ENCODE measurements at places on chromosomes 12 and 14. TPM values are rescaled to one million over a fixed set of nuclear protein-coding genes. Genes with fewer than 3 reads are reported as not detected.

DNA sequence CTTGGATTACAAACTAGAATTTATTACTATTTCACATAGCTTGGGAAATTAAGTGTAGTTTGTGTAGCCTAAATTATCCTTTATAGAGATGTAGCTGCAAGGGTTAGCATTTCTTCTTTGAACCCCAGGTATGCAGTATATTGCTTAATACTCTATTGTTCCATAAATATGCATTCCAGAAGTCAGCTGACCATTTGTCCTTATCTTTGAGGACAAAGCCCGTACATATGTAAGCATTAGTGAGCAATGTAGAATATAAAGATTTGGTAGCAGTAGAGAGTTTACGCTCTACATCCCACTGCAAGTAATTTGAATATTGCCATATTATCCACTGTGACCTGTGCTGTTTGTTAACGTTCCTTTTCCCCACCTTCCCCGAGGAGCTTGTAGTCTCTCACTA is 26.9 kb downstream of the PPM1A start:
- H3K36me3 ChIP-seq = no peaks in the 10 kb centered on the region
- peaks cover 13% of the 10 kb centered on the region for H3K4me1 ChIP-seq
- no peak for DNase-seq

- H3K27me3 ChIP-seq = no peaks in the 10 kb centered on the region
- no peak overlapping the region for H3K4me3 ChIP-seq
- H3K36me3 ChIP-seq = no peaks in the 10 kb centered on the region
- no peak for DNase-seq
Observed at GRCh38 chr12:126051611-126052107, 986.4 kb downstream of the AACS start.

DNA sequence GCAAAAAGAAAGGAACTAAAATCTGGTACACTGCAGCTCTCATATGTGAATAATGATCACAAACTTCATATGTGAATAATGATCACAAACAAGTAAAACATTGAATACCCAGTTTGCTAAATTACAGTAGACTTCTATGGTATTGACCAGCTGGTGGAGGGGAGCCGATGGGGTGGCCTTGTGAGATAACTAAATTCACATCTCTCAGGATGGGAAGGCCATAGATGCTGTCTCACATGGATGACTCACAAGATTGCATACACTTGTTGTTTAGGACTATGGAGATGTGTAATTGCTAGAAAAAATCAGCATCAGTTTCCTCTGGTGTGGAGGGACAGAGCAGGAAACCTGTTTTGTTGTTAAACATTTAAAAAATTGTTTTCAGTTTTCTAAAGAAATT is 49.2 kb downstream of the ACACB start:
- H3K27me3 ChIP-seq = no peaks in the 10 kb centered on the region
- H3K4me1 ChIP-seq = no peaks in the 10 kb centered on the region
- H3K36me3 ChIP-seq = no peaks in the 10 kb centered on the region
- H3K4me3 ChIP-seq = no peak overlapping the region

The LRRC43 gene
- 2.9 TPM for total RNA-seq

The CCDC197 gene
- total RNA-seq = not detected

- H3K27me3 ChIP-seq = no peaks in the 10 kb centered on the region
- H3K4me1 ChIP-seq = no peaks in the 10 kb centered on the region
- no peaks in the 10 kb centered on the region for H3K36me3 ChIP-seq
- DNase-seq = no peak
Observed at GRCh38 chr12:12582193-12582881, 19.7 kb upstream of the DUSP16 start.

The PPFIBP1 gene
- 213 TPM for total RNA-seq

GRCh38 chr12:2137711-2138110 is 84.9 kb downstream of the CACNA1C start:
- no peak for DNase-seq
- no peak overlapping the region for H3K4me3 ChIP-seq
- H3K27ac ChIP-seq = no peak overlapping the region

The CPM gene
- 0.70 TPM for total RNA-seq

DNA sequence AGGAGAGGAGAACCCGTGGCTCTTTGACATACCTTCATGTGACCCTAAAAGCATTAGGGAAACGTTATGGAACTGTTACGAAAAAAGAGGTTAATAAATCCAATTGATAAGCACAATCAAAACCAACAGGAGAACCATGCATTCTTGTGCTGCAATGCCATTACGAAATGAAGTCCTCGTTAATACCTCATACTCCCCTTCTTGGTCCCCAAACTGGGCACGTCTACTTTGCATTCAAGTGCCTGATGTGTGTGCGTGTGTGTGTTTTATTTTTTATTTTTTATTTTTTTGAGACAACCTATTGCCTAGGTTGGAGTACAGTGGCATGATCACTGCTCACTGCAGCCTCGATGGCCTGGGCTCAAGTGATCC is 150.0 kb downstream of the ETV6 start:
- no peak for DNase-seq
- peaks cover 10% of the 10 kb centered on the region for H3K4me1 ChIP-seq
- H3K27ac ChIP-seq = no peak overlapping the region
- no peaks in the 10 kb centered on the region for H3K36me3 ChIP-seq

- no peak overlapping the region for H3K27ac ChIP-seq
- no peak for DNase-seq
- no peaks in the 10 kb centered on the region for H3K36me3 ChIP-seq
- H3K4me3 ChIP-seq = no peak overlapping the region
- no peaks in the 10 kb centered on the region for H3K27me3 ChIP-seq
Observed at GRCh38 chr12:69972136-69972535, 147.1 kb downstream of the MYRFL start.

DNA sequence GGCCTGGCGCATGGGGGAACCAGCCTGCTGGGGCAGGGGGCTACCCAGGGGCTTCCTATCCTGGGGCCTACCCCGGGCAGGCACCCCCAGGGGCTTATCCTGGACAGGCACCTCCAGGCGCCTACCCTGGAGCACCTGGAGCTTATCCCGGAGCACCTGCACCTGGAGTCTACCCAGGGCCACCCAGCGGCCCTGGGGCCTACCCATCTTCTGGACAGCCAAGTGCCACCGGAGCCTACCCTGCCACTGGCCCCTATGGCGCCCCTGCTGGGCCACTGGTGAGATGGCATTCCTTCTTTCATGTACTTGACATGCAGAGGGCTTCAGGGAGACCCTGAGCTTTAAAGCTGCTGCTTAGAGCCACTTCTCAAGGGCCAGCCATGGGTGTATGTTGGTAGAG is 9.0 kb downstream of the LGALS3 start:
- no peak overlapping the region for H3K4me3 ChIP-seq
- no peaks in the 10 kb centered on the region for H3K4me1 ChIP-seq
- peak; percentile 83 for DNase-seq
- peaks cover 11% of the 10 kb centered on the region for H3K36me3 ChIP-seq
- no peaks in the 10 kb centered on the region for H3K27me3 ChIP-seq

GRCh38 chr12:24488091-24488596 is 460.8 kb downstream of the BCAT1 start:
- H3K27me3 ChIP-seq = no peaks in the 10 kb centered on the region
- DNase-seq = no peak
- H3K27ac ChIP-seq = no peak overlapping the region
- no peaks in the 10 kb centered on the region for H3K36me3 ChIP-seq
- no peaks in the 10 kb centered on the region for H3K4me1 ChIP-seq
- no peak overlapping the region for H3K4me3 ChIP-seq

DNA sequence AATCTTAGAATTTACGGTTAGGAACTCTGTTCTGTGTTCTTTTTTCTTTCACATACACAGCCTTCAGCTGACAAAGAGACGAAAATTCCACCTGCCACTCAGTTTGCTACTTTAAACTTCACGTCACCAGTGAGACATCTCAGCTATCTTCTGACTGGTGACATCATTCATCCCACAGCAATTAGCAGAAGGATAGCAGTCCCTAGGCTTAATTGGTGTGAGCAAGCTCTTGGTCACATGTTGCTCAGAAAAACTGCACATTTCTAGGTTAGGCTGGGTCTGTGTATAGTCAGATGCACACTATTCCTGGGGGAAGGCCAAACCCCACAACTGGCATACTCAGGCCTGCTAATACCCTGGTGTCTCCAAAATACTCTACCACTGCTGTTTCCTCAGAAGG is 23.9 kb downstream of the SLC7A7 start:
- no peaks in the 10 kb centered on the region for H3K4me1 ChIP-seq
- no peaks in the 10 kb centered on the region for H3K36me3 ChIP-seq
- DNase-seq = no peak
- H3K4me3 ChIP-seq = no peak overlapping the region
- H3K27ac ChIP-seq = no peak overlapping the region

- no peaks in the 10 kb centered on the region for H3K27me3 ChIP-seq
- no peaks in the 10 kb centered on the region for H3K4me1 ChIP-seq
- H3K27ac ChIP-seq = no peak overlapping the region
- no peak overlapping the region for H3K4me3 ChIP-seq
Observed at GRCh38 chr14:86852530-86852929, 1140.5 kb downstream of the GALC start.

All from endodermal cell (in vitro differentiated cells).